ENCODE measurements at places on chromosomes 3 and 15.

DNA sequence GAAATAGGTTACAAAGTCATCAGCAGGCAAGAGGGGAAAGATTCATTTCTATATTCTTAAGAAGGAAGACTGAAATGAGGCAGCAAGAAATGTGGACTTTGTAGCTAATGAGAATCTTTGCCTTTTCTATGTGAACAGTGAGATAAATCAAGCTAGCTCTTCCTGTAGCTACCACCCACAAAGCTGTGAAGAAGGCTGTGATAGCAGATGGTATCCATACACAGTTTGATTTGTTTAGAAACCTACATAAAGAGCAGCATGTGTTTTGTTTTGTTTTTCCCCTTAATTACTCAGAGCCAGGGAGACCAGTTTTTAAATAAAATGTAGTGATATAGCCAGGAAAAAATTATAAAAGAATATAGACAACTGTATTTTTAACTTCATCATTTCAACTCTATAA, 45.5 kb downstream of the TEX9 start:
- DNase-seq: no peak

- DNase-seq: no peak
These were observed 73.5 kb upstream of the PPIB start for GRCh38 chr15:64236156-64236894.

- DNase-seq: no peak
These were observed 230.2 kb downstream of the P3H2 start for GRCh38 chr3:189890496-189890895.

GRCh38 chr3:6989608-6990291, 128.8 kb downstream of the GRM7 start:
- DNase-seq: no peak

GRCh38 chr3:193797566-193797965, 204.6 kb downstream of the OPA1 start:
- DNase-seq: no peak

- DNase-seq: no peak
These were observed 108.4 kb downstream of the PTPRG start for GRCh38 chr3:61669668-61670299.

DNA sequence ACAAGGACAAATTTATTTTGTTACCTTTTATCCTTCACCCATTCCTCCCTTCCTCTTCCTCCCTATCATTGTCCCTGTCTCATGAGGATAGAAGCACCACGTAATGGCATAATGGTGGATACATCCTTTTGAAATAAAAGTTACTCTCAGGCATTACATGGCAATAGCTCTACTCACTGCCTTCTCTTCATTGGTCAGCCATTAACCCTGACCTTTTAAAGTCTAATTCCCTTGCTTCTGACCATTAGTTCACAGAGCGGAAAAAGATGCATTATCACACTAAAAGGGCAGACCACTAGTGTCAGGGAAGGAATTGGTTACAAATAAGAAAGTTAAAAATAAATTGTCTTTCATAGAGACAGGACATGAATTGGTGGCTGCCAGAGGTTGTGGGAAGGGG, 54.6 kb upstream of the EIF1B start:
- DNase-seq: no peak

DNA sequence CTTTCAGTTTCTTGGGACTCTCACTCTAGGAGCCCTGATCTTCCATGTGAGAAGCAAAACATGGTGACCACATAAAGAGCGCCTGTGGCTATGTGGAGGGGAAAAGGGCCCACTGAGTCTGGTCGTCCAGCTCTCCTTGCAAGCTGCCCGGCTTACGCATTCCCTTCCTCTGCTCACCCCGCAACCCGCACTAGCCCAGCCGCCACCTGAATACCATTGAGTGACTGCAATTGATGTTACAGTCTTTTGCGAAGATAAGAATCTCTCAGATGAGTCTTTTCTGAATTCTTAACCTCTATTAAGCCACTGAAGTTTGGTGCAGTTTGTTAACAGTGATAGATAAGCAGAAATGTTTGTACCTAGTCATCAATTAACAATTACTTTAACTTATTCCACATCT, 589.0 kb upstream of the DPPA4 start:
- no peak for DNase-seq

GRCh38 chr15:51191766-51192165, 97.1 kb upstream of the TNFAIP8L3 start:
- DNase-seq: no peak

GRCh38 chr3:15449489-15450224, 22.3 kb downstream of the EAF1 start:
- no peak for DNase-seq

DNA sequence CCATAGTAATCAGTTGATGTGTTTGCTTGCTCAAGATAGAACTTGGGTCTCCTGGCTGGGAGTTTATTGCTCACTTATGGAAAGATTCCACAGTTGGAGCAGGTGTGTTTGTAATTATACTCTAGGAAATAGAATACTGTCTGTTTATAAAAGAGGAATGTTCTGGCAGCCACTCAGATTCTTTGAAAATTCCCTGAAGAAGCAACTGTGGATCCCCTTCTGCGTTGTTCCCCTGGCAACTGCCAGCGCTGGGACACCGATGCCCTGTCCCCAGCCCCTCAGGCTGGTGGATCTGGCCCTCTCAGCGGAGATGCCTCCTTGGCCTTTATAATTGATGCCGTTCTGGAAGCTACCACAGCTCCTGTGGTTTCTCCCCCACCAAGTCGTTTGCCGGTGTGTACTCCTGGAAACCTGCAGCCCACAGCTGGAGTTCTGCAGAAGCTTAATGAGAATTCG, 225.9 kb downstream of the ITPR1 start:
- no peak for DNase-seq

- no peak for DNase-seq
These were observed 477.7 kb downstream of the ZIC1 start for GRCh38 chr3:147886879-147887278.

GRCh38 chr3:133492159-133492741, 81.2 kb upstream of the CDV3 start:
- no peak for DNase-seq

DNA sequence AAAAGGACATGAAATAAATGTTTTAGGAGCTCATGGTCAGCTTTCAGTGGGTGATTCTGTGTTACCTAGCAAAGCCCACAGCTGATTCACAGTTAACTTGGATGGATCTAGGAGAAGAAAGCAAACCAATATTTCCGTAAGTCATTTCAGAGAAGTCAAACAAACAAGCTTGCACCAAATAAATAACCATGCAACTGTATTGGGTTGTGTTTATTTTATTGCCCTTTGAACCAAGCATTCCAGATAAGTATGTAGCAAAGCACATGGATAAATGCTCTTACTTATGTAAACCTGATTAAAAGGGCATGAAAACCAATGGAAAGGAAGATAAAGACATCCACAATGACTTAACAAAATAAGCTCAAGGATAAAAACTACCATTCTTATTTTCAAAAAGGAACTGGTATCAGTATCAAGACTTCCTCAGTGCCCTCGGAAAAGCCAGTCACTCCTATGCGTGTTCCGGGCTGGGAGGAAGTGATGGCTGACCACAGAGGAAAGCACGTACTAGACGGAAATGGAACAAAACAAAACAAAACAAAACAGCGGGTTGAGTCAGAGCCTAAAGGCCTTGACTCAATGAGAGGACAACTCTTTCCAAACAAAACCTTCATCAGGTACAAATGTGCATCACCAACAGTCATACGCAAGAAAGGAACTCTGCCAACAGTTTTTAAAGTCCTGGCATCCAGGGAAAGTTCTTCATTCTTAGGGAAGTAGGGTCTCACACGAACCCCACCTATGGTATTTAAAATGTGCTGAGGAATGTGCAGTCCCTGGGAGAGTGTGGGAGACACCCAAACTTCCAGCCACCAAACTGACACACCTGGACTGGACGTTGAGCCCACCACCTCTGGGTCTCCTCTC, 103.3 kb downstream of the SNRK start:
- no peak for DNase-seq

GRCh38 chr15:39925112-39925842, 5.2 kb upstream of the GPR176 start:
- no peak for DNase-seq
